ENCODE measurements at places on chromosomes 1 and 21.

GRCh38 chr21:35737449-35737848 is 322.9 kb downstream of the SETD4 start:
- DNase-seq = no peak

GRCh38 chr1:172971241-172971640 is 79.5 kb downstream of the TNFSF18 start:
- no peak for DNase-seq

DNA sequence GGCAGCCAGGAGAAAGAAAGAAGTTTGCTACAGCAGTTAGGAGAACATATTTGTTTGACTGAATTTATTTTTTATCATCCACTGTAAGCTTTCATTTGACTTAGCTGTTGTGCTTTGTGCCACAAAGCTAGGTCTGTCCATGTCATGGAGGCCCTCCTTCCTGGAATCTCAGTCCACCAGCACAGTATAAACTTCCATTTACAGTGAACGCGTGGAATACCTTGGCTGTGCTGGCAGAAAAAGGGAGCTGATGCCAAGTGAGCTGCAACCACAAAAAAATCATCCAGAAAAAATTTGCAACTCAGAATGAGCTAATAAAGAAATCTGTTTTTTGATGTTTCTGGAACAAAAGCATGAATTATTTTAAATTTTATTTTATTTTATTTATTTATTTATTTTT is 72.6 kb downstream of the ATP6V1G3 start:
- DNase-seq = no peak

- no peak for DNase-seq
Observed at GRCh38 chr1:184351416-184351975, 35.3 kb upstream of the C1orf21 start.

DNA sequence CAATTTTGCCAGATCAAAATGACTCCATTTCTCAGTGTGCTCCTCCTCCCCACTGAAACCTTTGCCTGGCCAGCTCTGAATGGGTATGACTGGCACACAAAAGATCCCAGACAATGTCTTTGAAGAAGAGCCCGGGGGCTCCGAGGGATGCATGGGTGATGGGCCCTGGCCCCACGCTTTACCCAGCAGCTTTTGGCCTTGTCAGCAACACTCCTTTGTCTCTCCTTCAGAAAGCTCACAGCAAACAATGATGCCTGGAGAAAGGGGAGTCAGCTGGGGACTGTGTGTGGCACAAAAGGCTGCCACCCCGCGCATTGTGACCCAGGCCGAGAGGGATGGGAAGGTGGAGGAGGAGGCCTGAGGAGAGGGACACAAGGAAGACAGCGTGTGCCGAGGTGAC is 45.9 kb downstream of the PLXNA2 start:
- no peak for DNase-seq

GRCh38 chr1:100786870-100787269 is 67.3 kb downstream of the VCAM1 start:
- no peak for DNase-seq

GRCh38 chr1:206586501-206587445 is 25.5 kb downstream of the EIF2D start:
- DNase-seq = no peak
